Gastrocnemius medialis (tissue), 4 donors: ENCODE measurements at places on chromosomes 12 and 14. TPM values are rescaled to one million over a fixed set of nuclear protein-coding genes. Genes with fewer than 3 reads are reported as not detected.

The KRT82 gene
- not detected for total RNA-seq

The KRT3 gene
- not detected for total RNA-seq

The CCDC197 gene
- total RNA-seq, result not detected

DNA sequence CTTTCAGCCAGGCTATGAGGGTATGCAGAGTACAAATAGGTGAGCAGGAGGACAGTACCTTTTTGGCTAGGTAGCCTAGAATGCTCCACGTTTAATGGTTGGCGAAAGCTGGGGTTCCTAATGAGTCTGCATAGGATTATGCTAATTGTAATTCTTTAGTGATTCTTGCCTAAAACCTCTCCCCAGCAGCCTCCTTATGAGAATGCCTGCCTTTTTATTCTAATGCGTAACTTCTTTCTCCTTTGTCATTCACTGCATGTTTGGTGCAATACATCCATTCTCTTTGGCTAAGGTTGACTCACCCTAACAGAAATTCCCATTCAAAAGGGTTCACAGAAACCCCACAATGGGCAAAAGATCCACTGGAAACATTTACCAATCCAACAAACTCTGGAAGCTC is 752.2 kb downstream of the FSCB start:
- no peaks in the 10 kb centered on the region for H3K4me1 ChIP-seq
- no peaks in the 10 kb centered on the region for H3K36me3 ChIP-seq
- H3K4me3 ChIP-seq, result no peak overlapping the region

DNA sequence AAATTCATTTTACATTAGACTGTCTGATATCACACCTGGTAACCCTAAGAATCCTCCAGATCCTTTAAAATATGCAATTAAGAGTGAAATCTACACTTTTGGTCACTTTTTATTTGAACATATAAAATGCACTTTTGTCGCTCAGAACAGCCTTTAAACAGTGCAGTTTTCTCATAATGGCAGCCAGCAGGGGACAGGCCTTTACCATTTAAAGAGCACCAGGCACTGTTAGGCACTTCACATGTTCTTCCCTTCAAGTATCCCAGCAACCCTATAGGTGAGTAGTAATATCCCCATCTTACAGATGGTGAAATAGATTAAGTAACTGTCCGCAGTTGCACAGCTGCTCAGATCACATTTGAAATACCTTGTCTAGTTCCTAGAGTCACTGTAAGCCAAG is 11.3 kb upstream of the SAMD4A start:
- no peak overlapping the region for H3K4me3 ChIP-seq
- no peak overlapping the region for H3K27ac ChIP-seq
- H3K27me3 ChIP-seq, result no peaks in the 10 kb centered on the region
